ENCODE measurements at places on chromosomes 3 and 15. TPM values are rescaled to one million over a fixed set of nuclear protein-coding genes. Genes with fewer than 3 reads are reported as not detected.
A peak's percentile ranks its signal among the peaks of the same experiment; 100 is the strongest.

- no peak for DNase-seq
Measured at GRCh38 chr3:535566-536416, 339.2 kb downstream of the CHL1 start.

DNA sequence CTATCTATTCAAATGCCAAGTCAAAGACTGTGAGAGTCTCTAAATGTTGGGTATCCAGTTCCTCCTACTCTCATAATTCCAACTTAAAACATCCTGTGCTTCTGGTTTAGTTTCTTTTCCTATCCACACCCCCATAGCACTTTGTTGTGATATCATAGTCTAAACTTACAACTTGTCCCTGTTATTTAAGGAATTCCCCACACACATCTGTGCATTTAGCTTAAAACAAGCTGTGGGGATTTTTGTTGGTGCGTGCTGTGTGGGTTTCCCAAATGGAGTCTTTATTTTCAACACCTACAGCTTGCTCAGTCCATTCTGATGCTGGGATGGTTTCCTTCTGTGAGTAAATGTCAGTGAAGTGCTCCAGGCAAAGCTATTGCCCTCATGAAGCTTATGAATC, 167.3 kb downstream of the GMNC start:
- no peak for DNase-seq

- DNase-seq = no peak
Measured at GRCh38 chr3:194150252-194150934, 14.4 kb downstream of the HES1 start.

- no peak for DNase-seq
Measured at GRCh38 chr3:39090922-39091321, 16.5 kb downstream of the GORASP1 start.

DNA sequence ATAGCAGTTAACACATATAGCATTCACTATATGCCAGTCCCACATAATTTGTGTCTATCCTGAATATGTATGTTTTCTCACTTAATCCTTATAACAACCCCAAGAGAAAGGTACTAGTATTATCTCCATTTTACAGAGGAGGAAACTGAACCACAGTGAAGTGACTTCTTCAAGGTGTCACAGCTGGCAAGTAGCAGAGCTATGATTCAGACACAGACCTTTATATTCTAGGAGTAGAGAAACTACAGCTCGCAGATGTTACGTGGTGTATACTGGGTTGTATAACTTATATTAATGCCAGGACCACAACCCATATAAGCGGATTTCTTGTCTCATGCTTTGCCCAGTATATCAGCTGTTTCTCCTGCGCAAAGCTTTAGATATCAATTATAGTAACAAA, 29.5 kb upstream of the ICE2 start:
- no peak for DNase-seq

DNA sequence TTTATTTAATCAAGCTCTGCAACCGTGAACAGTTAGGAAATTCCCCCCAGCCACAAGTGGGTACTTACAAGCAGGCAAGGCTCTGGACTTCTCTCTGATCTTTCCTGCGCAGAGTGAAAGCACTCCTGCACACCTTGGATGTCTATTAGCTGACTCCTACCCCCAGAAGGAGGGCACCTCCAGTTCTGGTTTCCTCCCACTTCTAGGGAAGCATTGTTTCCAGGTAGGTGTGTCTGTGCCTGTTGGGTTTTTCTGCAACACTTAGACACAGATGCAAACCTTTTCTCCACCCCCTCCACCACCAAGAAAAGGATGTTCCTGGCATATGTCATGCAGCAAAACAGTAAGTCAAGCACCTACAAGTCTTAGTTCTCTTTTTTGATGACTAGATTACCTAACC, at the start of gene ZBED2:
TSS of gene ZBED2 (minus strand) at position 115 of the 400 bp plus-strand sequence. CDS start 1,145 bp downstream, outside the sequence.
- DNase-seq = no peak

DNA sequence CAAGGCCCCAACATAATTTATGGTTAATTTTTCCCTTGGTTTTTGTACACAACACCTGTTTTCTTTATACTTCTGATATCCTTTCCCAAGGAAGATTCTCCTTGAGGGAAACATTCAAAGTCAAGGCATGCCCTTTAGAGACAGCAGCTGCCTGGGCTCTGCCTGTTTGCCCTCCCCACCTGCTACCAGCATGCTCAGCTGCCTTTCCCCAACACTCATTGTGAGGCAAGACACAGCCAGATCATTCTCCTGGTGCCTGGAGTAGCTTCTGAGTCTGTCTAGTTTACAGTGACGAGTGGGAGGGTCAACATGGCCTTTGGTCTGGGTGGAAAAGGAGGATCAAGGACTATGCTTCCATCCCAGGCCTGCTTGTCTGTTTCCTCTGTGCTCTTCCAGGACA, 132.5 kb downstream of the EPHB1 start:
- DNase-seq = no peak

- DNase-seq = no peak
Measured at GRCh38 chr3:177430653-177431052, 233.4 kb upstream of the TBL1XR1 start.

DNA sequence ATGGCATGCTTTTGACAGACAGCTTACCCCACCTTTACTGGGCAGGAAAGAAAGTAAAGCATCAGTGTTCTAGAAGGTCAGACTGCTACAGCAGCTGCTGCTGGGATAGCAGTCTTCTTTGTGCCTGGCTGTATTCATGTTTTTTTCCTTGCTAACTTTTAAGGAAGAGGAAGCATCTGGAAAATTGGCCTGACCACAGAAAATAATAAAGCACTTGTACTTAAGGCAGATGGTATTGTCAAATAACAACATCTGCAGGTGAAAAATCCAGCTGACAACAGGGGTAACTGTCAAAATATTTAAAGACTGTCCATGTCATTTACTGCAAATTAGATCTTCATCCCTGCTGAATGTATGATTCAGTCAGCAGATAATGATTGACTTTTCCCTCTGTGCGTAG, 229.0 kb downstream of the OXSM start:
- DNase-seq = no peak

DNA sequence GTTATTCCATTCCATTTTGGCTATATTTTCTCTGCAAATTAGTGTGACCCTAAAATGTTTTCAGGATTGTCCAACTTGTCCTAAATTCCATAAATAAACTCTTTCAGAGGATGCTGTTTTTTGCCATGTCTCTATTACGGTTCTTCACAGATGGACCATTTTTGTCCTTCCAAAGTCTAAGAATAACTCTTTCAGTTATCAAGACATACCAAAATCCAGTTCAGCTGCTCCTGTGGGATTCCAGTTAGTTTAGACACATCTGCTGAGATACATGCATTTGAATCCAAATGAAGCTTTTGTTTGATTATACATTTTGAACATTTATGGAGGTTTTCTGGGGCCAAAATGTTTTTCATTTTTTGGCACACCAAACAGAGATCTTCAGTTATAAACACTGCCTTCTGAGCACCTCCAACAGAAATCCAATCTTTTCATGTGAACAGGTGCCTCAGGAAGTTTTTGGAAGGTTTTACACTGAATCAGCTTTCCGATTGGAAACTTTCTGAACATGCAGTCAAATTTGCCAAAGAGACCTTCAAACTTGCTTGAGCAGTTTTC, 80.7 kb downstream of the TIGIT start:
- DNase-seq = no peak

GRCh38 chr3:23648326-23648995, 157.3 kb upstream of the UBE2E1 start:
- DNase-seq = peak; percentile 39

GRCh38 chr3:16370872-16371740, 106.1 kb downstream of the OXNAD1 start:
- no peak for DNase-seq

- peak; percentile 29 for DNase-seq
Measured at GRCh38 chr3:172279191-172279640, 169.0 kb downstream of the GHSR start.

DNA sequence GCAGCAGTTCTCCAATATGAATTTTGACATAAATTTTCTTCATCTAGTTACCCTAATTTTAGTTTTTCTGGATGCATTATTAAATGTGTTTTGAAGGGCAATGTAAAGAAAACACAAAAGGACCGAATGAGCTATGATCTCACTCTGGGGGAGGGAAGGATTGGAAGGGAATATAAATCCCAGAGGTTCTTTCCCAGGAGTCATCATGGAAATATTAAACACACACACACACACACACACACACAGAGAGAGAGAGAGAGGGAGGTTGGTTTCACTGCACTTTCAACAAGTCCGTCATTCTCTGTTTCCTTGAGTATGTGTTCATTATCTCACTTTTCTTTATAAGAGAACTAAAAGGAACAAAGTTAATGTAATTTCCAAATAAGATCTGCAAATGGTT, 70.7 kb upstream of the DCBLD2 start:
- DNase-seq = peak; percentile 96

GRCh38 chr15:92018535-92019239, 165.2 kb downstream of the SLCO3A1 start:
- DNase-seq = no peak

GRCh38 chr3:64125561-64125960, 99.7 kb downstream of the PRICKLE2 start:
- DNase-seq = no peak

DNA sequence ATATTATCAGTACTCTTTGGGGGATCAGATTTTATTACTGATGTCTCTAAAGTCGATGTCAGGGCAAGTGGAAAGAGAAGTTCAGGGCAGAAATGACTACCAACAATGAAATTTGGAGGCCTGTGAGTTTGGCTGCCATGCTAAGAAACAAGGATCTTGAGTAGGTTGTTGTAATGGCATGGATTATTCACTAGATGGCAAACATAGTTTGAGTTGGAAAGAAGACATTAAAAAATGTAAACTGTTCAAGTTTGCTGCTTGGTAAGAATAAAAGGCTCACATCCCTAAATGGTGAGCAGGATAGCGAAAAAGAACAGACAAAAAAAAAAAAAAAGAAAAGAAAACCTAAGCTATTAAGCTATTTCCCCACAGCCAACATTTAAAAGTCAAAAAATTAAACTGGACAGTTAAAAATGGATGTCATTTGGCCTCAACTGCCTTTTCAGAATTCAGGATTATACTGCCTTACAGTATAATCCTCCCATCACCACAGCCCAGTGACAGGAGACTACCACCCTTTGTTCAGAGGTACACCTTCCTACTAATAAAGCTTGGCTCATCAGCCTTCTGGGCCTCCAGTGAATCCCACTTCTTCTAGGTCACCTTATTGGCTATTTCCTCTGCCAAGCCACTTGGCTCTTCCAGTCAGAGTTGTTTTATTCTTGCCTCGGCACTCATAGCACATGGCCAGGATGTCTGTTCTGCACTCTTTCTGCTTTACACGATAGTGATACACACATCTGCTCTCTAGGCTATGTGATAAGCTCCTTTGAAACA, 163.7 kb downstream of the PLD1 start:
- peak; percentile 60 for DNase-seq

The PLCB2 gene
- not detected for total RNA-seq

The C3orf85 gene
- not detected for total RNA-seq

The TF gene
- total RNA-seq = 1.7 TPM

The SYNPR gene
- total RNA-seq = not detected

The CMTM8 gene
- 3.5 TPM for total RNA-seq

The PAK6 gene
- 0.17 TPM for total RNA-seq

The SEMA3G gene
- total RNA-seq = 0.07 TPM
